Activated CD4-positive, alpha-beta T cell treated with anti-CD3 and anti-CD28 coated beads, Interleukin-2, amount 10 ng/mL, durations not matched to agents 7 days and 5 days (primary cell): ENCODE measurements at places on chromosomes 3 and 15. TPM values are rescaled to one million over a fixed set of nuclear protein-coding genes. Genes with fewer than 3 reads are reported as not detected.

ALPK3 gene
- 0.27 TPM for total RNA-seq

MYL3 gene
- not detected for total RNA-seq

GOLGA6L22 gene
- not detected for total RNA-seq

NUSAP1 gene
- total RNA-seq: 310 TPM

CPB1 gene
- not detected for total RNA-seq

ASB14 gene
- not detected for total RNA-seq

OCA2 gene
- total RNA-seq: not detected

PP2D1 gene
- total RNA-seq: not detected

CCDC54 gene
- total RNA-seq: not detected

CPN2 gene
- not detected for total RNA-seq

LRRIQ4 gene
- total RNA-seq: not detected

AQP9 gene
- not detected for total RNA-seq

GPR149 gene
- not detected for total RNA-seq

ROPN1B gene
- not detected for total RNA-seq

TUSC7 gene
- total RNA-seq: not detected

NPAP1 gene
- not detected for total RNA-seq

SAMMSON gene
- not detected for total RNA-seq

FOXL2NB gene
- not detected for total RNA-seq

ACAD9 gene
- total RNA-seq: 74.7 TPM

BMF gene
- total RNA-seq: 8.6 TPM

ATP13A4 gene
- 1.6 TPM for total RNA-seq
